Foreskin keratinocyte (primary cell): ENCODE measurements at places on chromosomes 11 and 22.

DNA sequence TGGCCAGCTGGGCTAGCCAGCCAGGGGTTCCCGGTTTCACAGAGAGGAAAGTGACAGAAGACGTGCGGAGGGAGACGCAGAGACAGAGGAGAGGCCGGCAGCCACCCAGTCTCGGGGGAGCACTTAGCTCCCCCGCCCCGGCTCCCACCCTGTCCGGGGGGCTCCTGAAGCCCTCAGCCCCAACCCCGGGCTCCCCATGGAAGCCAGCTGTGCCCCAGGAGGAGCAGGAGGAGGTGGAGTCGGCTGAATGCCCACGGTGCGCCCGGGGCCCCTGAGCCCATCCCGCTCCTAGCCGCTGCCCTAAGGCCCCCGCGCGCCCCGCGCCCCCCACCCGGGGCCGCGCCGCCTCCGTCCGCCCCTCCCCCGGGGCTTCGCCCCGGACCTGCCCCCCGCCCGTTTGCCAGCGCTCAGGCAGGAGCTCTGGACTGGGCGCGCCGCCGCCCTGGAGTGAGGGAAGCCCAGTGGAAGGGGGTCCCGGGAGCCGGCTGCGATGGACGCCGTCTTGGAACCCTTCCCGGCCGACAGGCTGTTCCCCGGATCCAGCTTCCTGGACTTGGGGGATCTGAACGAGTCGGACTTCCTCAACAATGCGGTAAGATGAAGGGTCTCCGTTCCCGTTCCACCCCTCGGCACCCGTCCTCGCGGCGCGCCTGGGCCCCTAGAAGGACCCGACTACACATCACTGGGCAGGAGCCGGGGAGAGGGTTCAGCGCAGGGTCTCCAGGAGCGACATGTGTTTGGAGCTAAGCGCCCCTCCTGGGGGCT, at the start of gene CREB3L1:
CREB3L1 (plus strand) TSS at position 41 of the 765 bp plus-strand sequence; CDS start at position 491, 450 bp downstream.
- DNase-seq = no peak

- no peak for DNase-seq
Measured at GRCh38 chr11:101323997-101324396, 194.4 kb upstream of the PGR start.

- no peak for DNase-seq
Measured at GRCh38 chr11:130214861-130215530, 55.4 kb downstream of the ST14 start.

GRCh38 chr11:119373921-119374631, 7.4 kb downstream of the USP2 start:
- DNase-seq = peak; percentile 53

- peak; percentile 55 for DNase-seq
Measured at GRCh38 chr11:132202621-132203020, 832.2 kb downstream of the NTM start.
